ENCODE measurements at places on chromosomes 7 and 10.

- no peak for DNase-seq
Measured at GRCh38 chr10:95315509-95315908, 24.7 kb upstream of the PDLIM1 start.

DNA sequence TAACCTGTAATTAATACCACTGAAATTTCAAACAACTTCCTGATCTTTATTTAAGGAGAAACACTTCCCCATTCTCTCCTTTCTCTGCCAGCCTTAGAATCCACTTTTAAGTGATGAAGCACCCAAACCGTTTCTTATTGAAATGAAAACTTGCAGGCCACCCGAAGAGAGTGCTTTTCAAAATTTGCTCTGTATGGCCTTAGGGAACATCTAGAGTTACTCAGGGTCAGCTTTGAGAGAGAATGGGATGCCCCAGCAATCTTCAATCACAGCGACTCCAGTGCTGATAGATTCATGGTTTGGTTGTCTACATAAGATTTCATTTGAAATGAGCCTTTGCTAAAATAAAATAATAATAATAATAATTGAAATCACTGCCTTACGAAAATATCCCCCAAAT is 323.1 kb downstream of the PCLO start:
- no peak for DNase-seq

DNA sequence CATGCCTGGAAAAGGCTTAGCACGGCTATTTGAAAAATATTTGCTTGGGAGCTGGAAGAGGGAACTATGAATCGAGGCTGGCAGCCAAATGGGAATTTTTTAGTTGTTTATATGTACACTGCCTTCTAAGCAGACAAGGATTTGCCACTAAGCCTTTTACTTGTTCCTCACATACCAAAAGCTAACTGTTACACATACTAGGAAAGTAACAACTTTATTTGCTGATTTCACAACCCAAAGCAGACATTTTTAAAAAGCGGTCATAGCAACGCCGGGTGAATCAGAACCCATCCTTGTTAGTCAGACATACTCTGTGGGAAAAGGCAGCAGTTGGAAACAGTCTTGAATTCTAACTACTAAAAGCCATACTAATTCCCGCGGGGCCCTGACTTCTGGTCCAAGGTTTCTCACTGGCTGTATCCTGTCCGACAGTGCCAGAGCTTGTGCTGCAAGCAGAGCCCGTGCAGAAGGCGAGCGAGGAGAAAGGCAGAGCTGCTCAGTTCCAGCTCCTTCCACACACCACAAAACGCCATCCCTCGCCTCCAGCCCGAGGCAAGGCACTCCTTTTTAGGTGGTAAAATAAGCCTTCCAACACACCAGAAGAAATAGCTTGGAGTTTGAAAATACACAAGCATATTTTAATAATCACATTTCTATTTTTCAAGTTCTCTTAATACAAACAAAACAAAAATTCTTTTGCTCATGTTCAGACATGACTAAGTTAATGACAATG is 89.2 kb downstream of the RNF216 start:
- DNase-seq: peak; percentile 58

DNA sequence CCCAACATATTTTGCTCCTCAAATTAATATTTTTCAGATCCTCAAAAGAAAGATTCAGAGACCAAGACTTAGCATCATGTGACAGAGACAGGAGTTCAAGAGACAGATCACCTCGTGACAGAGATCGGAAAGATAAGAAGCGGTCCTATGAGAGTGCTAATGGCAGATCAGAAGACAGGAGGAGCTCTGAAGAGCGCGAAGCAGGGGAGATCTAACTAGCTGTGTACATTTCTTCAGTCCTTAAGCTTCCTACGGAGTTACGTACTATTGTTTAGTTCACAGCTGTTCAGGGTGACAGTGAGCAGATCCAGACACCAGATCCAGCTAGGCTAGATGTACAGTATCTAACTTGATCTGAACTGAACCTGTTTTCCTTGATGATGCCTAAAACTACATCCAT is 61.3 kb downstream of the KLRG2 start:
- no peak for DNase-seq

DNA sequence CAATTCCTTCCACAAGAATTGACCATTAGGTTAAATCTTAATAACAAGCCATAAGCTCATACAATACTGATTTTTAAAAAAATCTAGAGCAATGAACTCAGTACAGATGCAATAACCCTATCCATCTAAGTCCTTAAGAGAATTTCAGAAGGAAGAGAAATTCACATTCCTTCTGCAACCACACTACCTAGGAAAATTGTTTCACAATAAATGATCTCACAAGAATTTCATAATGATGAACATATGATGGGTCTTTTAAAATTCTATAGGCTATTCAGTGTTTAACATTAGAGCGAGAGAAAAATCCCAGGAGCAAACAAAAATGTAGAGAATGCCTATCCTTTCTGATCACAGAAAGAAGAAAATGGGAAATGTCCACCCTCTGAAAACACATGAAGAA is 70.0 kb upstream of the MAGI2 start:
- DNase-seq: no peak

DNA sequence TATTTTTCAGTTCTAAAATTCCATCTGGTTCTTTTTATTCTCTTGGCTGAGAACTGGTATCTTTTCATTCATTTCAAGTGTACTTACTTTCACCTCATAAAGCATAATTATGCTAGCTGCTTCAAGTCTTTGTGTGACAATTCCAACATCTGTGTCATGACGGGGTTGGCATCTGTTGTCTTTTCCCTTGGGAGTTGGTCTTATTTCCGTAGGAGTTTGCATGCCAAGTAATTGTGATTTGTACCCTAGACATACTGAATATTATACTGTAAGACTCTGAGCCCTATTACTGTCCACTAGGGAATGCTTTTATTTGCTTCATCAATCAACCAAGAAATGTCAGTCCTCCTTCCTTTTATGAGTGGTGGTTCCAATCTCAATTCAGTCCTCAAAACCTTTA is 24.6 kb upstream of the HUS1 start:
- no peak for DNase-seq

- no peak for DNase-seq
Measured at GRCh38 chr10:68559841-68560185, 324 bp upstream of the TET1 start.

DNA sequence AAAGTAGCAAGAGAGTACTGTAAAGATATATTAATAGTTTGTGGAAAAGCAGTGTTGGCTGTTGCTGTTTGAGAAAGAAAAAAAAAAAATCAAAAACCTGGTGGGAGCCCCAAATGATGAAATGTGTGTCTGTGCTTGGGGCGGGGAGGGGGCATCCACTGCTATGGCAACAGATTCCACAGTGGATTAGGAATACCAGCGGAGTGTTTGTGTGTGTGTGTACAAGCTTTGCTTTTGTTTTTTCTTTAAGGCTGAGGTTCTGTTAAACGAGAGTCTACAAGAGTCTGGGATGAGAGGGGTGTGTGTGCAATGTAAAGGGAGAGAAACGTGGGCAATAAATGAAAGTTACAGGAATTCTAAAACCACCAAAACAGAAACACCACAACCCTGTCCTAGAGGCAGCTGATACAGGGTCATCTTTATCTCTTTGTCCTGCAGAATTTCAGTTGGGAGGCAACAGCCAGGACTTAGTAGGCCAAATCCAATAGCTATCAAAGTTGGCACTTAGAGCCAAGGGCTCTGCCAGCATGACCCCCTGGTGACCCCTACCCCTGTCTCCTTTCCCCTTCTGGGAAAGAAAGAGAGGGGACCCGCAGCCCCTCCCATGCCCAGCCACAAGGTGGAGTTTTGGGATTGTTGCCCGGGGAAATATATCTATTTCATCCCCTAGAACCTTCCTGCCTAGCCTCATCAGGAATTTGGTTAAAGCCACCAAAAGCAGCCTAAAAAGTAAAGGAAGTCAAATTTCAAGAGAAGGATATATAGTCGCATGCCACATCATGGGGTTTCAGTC is 85.4 kb downstream of the OSBPL3 start:
- DNase-seq: no peak

- no peak for DNase-seq
Measured at GRCh38 chr10:98339799-98340198, 71.8 kb upstream of the LOXL4 start.

- no peak for DNase-seq
Measured at GRCh38 chr10:70198696-70199466, 28.6 kb upstream of the SAR1A start.

GRCh38 chr7:87199700-87200450 is 19.7 kb downstream of the TMEM243 start:
- no peak for DNase-seq

DNA sequence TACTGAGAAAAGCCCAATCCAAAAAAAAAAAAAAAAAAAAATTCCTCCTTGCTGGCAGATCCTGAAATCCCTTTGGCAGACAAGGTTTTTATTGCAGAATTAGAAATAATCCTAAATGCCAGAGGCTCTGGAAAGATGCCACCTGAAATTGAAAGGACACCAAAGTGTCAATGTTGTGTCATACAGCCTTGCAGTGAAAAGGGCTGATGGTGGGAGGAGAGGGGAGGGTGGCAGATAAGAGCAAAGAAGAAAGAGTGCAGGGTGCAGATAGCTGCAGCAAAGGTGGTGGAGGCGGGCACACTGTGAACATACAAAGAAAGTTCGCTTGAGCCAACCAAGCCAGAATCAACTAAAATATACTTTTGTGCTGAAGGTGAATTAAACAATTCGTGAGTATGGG is 8.2 kb upstream of the OPTN start:
- DNase-seq: no peak

- DNase-seq: no peak
Measured at GRCh38 chr10:11058965-11059364, 41.3 kb downstream of the CELF2 start.

DNA sequence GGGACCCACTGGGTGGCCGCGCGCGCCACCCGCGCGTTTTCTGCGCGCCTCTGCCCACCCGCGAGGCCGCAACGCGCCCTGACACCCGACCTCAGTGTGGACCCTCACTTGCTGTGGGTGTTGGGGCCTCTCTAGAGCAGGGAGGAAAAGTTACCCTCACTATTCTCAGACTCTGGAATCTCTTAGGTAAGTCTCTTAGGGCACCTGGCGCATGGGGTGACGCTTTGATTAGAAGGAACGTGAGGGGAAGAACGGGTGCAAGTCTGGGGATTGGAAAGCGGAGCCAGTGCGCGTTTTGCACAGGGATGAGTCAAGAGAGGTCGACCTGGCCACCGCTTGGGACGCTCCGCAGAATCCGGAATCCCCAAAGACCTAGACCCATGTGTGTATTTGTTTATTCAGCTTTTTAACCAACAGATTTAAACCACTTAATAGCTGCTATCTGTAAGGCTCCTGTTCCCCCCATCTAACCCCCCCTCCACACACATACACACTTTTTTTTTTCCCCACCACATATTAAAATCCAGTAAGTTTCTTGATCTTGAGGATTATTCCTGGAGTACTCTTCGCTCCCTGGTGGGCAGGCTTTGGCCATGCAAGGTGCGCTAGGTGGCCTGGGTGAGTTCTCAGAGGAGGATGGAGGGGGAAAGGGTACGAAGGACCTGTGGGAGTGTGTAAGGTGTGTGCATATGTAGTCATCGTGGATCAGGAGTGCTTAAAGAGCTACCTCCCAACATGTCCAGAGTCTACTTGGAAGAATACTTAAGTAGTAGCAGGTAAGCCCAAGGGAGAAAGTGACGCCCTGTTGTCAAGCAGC is 169.1 kb upstream of the PPP1R3A start:
- no peak for DNase-seq

DNA sequence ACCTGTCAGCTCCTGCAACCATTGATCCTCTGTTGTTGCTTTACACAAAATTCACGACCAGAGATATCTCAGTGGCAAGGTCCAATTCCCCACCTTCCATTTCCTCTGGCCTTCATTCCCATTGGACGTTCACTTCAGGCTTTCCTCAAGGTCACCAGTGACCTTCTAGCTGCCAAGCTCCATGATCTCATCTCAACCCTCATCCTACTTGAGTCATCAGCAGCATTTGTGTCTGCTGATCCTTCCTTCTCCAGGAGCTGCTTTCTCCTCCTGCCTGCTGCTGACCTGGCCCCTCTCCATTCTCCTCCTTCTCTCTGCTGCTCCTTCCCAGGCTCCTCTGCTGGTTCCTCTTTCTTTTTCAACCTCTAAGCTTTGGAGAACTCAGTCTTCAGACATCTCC is 66.2 kb upstream of the C10orf90 start:
- no peak for DNase-seq

DNA sequence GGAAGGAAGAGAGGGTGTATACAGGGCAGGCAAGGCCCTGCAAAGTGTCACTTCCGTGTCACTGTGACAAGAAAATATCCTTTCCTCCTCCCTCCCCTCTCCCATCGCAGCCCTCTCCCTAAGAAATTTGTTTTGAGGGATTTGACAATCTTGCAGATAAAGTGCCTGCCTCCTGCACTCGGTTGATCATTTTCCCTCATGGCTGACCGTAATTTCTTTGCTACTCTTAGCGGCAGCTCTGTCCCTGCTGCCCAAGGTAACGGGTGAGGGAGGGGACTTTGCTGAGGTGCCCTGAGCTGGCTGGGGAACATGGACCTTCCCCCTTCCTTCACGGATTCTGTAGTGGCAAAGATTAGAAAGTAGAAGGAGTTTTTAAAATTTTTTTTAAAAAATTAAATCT is 179.1 kb downstream of the TCF7L2 start:
- no peak for DNase-seq

GRCh38 chr7:19051767-19052375 is 65.6 kb downstream of the TWIST1 start:
- DNase-seq: no peak

DNA sequence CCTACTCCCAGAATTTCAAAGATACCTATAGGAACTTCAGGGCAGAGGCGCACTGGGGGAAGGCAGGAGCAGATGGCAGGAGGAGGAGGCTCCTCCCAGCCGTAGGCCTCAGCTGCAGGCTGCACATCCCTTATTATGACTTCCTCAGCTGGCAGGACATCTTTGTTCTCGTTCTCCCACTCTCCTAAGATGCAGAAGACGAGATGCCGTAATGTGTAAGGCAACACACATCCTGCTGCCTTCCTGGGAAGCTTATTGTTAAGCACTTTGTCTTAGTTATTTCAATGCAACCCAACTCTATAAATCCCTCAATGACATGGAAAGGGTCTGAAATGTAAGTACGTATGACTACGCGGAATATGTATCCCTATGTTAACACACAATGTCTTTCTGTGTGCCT is 599.8 kb upstream of the MGMT start:
- DNase-seq: no peak

- no peak for DNase-seq
Measured at GRCh38 chr7:129780974-129781927, 169.7 kb downstream of the NRF1 start.

DNA sequence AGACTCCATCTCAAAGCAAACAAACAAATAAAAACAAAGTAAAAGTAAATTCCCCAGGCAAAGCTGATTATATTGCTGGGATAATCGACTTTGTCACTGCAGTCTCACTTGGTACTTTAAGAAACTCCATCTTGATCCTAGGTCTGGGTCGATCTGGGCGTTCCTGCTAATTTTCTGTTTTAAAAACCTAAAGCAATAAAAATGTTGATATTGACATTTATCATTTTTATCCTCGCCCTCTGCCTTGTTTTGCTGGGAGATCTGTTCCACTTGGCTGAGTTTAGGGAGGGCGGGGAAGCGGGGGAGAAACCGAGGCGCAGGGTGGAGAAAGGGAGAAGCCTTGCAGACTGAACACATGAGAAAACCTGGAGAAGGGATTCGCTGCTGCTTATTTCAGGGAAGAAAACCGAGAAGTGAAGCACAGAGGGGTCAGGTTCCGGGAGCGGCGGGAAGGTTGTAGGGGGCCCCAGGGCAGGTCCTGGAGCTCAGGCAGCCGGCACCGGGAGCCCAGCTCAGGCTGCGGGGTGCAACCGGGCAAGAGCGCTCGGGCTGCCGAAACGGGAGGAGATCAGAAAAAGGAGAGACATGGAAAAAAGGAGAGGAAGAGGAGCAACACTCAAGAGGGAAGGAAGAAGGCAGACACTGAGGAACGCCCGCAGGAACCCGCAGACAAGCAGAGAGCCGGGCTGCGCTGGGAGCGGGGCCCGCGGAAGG is 27.3 kb upstream of the KMT2C start:
- DNase-seq: no peak

GRCh38 chr7:54955696-54956420 is 63.0 kb upstream of the EGFR start:
- no peak for DNase-seq

Measured in breast epithelium (tissue), 4 donors.